ENCODE measurements at places on chromosomes 13 and 19.

- no peak for DNase-seq
Observed at GRCh38 chr19:14467391-14467790, 7.8 kb downstream of the PTGER1 start.

DNA sequence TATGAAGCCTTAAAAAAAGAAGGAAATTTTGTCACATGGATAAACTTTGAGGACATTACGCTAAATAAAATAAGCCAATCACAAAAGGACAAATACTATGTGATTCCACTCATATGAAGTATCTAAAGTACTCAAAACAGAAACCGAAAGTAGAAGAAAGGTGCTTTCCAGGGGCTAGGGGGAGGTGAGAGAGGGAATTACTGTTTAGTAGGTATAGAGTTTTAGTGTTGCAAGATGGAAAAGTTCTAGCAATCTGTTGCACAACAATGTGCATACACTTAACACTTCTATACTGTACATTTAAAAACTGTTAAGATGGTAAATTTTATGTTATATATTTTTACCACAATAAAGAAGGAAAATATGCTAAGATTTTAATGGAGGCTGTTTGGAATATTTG is 83.0 kb downstream of the POLR1D start:
- DNase-seq, result no peak

DNA sequence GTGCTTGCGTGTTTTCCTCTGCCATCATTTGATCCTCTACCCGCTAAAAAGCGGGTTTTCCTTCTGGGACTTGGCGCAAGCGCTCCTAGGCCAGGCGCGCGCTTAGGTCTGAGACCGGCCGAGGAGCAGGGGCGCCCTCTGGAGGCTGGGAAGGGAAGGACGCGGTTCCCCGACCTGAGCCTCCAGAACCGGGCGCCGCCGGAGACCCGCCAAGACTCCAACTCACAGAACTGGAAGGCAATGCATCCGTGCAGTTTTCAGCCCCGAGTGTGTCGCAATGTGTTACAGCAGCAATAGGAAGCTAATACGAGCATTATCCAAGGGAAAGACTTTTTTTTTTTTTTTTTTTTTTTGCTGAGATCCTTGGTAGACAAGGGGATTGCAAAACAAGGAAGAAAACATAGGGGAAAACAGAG is 190.9 kb downstream of the COL4A1 start:
- peak; percentile 89 for DNase-seq

DNA sequence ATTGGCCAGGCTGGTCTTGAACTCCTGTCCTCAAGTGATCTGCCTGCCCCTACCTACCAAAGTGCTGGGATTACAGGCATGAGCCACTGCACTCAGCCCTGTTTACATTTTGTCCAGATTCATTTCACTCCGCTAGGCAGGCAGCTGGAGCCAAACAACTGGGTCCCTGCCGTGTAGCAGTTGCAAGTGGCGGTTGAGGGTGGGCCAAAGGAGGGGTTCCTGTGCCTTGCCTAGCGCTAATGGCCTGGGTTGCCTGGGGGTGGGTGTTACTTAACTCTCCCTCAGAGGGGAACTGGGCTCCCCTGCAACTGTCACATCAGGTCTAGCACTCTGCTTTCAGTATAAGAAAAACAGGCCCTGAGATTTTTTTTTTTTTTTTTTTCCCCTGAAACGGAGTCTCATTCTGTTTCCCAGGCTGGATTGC is 7.4 kb downstream of the ACP5 start:
- no peak for DNase-seq

DNA sequence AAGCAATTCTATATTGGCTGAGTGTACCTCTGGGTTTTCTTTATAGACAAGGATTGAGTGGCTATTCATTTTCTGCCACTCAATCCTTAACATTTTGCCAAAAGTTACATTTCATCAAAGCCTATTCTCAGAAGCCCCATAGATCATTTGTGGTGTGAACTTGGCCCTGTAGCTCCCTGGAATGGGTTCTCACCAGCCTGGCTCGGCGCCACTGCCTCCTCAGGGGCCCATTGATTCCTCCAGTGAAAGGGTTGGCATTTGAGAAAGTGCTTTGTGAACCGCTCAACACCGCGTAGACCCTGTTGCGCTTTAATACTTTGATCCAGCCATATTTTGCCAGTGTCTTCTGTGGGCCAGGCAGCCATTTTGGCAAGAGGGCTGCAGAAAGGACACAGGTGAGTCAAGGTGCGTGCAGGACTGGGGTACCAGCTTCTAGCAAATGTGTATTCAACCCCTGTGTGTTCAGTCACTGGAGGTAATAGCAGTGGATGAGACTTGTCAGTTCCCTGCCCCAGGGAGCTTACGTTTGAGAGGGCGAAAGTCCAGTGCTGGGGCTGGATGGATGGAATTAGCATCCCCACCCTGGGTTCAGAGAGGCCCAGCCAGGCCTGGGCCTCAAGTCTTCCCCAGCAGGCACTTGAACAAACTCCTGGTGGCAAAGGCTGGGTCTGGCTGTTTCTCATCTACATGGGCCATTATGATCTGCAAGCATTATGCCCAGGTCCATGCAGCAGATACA is 3.8 kb downstream of the RAB8A start:
- no peak for DNase-seq

DNA sequence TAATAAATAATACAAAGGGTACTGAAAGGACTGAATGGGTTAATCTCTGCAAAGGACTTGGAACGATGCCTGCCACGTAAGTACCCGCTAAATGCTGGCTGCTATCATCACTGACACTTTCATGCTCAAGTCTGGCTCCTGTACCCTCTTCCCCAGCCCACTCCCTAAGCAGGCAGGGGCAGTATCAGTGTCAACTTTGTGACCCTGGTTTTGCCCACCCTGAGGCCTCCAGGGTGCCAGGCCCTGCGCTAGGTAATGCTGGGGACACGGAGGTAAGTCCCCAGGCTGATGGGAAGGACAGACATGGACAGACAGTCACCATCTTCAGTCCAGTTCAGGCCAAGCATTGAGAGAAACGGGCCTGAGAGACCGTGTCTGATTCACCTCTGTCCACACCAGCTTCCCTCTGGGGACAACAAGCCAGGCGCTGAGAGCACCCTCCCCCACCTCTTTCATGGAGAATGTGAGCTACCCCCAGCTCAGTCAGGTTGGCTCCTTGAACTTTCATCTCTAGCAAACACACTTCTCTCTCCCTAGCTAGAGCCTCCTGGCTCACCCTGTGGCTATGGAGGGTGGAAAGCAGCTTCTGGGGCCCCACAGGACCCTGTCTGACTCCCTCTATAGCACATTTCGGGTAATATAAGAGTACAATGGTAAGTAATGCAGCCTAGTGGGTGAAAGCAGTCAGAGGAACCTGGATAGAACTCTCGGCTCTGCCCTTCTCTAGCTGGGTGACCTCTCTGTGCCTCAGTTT is 800 bp downstream of the ETFB start:
- DNase-seq, result peak; percentile 41

DNA sequence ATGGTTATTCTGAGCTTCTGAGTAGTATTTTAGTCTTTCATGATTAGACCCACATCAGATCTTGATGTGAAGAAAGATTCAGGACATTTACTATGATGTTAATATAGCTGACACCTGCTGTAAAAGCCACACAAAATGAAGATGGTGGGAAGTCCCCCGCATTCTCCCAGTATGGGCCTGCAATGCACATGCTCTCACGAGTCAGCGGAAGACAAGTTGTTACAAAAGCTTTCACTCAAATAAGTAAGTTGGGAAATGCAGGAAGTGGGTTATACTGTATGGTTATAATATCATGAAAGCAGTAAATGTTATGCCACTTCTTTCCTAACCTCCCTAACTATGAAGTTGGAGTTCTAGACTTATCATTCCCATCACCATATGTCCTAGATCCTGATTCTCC is 171.9 kb downstream of the KLF5 start:
- peak; percentile 33 for DNase-seq

DNA sequence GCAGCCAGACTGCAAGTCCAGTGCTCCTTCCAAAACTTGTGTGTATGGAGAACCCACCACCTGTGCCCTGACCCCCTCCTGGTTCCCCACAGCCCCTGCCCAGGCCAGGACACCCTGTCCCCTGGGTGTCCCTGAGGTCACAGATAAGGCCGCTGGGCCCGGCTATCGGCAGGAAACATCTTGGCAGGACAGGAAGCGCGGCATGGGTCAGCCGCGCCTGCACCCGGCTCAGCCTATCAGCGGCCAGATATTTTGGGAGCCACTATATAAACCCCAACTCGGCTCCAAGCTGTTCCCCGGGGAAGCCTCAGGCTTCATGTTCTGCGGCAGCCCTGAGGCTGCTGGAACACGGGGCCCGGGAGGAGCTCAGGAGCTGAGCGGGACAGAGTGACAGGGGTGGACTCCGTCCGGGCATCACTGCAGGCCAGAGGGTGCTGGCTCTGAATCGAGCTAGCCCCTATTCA is 60.8 kb downstream of the AP1M1 start:
- DNase-seq, result no peak

- DNase-seq, result no peak
Observed at GRCh38 chr13:80430561-80430960, 89.6 kb upstream of the SPRY2 start.

DNA sequence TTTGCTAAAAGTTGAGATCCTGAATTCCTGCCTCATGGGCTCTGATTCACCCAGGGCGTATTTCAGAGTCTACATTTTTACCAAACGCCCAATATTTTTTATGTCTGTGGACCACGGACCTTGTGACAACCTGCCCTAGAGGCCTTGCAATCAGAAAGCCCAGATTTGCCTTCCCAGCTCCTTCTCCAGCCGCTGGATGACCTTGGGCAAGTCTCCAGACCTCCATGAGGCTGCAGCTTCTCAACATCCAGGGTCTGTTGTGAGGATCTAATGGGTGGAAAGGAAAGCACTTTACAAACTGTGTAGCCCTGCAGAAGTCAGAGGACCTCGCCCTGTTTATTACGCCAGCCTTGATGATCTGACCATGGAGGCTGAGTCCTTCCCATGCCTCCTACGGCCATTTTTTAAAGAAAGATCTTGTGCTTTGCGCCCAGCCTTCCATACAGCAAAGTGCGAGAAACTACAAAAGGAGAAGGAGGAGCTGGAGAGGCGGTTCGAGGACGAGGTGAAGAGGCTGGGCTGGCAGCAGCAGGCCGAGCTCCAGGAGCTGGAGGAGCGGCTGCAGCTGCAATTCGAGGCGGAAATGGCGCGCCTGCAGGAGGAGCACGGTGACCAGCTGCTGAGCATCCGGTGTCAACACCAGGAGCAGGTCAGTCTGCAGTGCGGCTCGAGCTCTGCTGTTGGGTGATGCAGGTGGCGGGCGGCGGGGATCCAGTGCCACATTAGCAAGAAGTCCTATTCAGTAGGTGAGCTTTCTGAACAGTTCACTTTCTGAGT is 115.6 kb downstream of the SLC7A1 start:
- DNase-seq, result no peak

- DNase-seq, result no peak
Observed at GRCh38 chr19:32555786-32556185, 25.2 kb upstream of the PDCD5 start.

GRCh38 chr13:98801626-98802418 is 49.4 kb upstream of the SLC15A1 start:
- no peak for DNase-seq

DNA sequence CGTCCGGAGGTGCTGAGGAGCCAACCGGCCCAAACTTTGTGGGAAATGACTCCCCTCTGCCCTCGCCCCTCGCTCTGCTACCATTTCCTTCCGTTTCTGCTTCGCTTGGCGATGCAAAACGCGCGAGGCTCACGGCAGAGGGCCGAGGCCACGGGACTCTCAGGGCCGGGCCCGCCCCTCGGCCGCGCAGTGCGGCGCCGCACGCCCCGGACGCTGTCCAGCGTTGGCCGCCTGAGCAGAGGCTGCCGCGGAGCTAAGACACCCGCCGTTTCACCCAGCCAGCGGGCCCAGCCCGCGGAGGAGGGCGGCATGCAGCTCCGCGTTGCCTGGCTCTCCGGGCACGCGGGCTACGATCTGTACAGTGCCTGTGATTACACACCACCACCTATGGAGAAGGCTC is 2.1 kb upstream of the ZNF578 start:
- no peak for DNase-seq

- DNase-seq, result no peak
Observed at GRCh38 chr19:14677464-14677863, 2.8 kb upstream of the ADGRE3 start.

DNA sequence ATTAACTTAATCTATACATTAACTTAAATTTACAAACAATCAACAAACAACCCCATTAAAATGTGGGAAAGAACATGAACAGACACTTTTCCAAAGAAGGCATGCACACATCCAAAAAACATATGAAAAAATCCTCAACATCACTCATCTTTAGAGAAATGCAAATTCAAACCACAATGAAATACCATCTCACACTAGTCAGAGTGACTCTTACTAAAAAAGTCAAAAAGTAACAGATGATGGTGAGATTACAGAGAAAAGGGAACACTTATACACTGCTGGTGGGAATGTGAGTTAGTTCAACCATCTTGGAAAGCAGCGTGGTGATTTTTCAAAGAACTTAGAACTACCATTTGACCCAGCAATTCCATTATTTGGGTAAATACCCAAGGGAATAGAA is 759.2 kb upstream of the SLITRK1 start:
- peak; percentile 31 for DNase-seq

- no peak for DNase-seq
Observed at GRCh38 chr13:28586439-28587173, 72.3 kb upstream of the POMP start.

DNA sequence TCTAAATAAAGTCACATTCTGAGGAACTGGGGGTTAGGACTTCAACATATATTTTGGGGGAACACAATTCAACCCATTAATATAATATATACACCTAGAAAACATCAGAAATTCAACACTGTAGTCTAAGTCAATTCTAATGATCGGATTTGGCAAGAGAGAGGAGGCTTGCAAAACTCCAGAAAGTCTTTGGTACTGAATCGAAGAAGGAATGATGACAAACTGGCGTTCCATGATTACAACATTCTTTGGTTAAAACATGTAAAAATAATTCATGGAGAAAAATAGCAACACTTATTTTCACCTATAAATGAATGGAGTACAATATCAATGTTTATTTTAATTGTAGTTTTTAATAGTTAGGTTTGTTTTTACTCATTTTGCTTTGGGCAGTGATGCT is 62.4 kb downstream of the MBNL2 start:
- DNase-seq, result peak; percentile 77

- DNase-seq, result no peak
Observed at GRCh38 chr13:43191546-43191945, 168.2 kb downstream of the DNAJC15 start.

DNA sequence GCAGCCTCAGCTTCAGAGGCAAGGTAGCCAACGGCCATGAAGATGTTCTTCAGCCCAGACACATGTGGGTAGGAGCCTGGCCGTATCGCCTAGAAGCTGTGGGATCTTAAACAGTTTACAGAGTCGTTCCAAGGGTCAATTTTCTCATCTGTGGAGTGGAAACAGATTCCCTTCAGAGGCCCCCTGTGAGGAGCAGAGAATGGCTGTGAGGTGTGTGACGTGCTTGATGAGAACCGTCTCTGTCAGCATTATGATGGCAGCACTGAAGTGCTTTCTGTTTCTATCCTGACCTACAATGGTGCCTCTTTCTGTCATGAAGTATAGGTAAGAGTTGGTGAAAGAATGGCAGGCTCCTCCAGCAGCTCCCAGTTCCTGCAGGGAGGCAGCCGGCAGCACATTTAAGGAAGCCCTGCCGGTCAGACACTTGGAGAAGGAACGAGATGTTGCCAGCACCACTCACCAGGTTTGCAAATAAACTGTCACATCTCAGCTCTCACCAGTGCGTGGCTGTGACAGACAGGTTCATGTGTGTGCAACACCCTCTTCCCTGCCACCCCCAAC is 277.3 kb downstream of the FOXO1 start:
- no peak for DNase-seq

GRCh38 chr13:98557937-98558792 is 18.7 kb downstream of the STK24 start:
- DNase-seq, result no peak

GRCh38 chr19:46713781-46714443 is 3.0 kb downstream of the PRKD2 start:
- DNase-seq, result peak; percentile 78

All from AG10803 (cell line).